Stimulated activated naive CD4-positive, alpha-beta T cell treated with Interleukin-2 at 50 U/mL for 16 hours (primary cell): ENCODE measurements at places on chromosomes 12 and 14.

GRCh38 chr12:109432431-109432830, 44.7 kb downstream of the KCTD10 start:
- no peak for DNase-seq

- no peak for DNase-seq
Observed at GRCh38 chr14:74019408-74020137, 424 bp downstream of the BBOF1 start.

- DNase-seq = no peak
Observed at GRCh38 chr14:21001218-21001617, 2.1 kb downstream of the SLC39A2 start.

DNA sequence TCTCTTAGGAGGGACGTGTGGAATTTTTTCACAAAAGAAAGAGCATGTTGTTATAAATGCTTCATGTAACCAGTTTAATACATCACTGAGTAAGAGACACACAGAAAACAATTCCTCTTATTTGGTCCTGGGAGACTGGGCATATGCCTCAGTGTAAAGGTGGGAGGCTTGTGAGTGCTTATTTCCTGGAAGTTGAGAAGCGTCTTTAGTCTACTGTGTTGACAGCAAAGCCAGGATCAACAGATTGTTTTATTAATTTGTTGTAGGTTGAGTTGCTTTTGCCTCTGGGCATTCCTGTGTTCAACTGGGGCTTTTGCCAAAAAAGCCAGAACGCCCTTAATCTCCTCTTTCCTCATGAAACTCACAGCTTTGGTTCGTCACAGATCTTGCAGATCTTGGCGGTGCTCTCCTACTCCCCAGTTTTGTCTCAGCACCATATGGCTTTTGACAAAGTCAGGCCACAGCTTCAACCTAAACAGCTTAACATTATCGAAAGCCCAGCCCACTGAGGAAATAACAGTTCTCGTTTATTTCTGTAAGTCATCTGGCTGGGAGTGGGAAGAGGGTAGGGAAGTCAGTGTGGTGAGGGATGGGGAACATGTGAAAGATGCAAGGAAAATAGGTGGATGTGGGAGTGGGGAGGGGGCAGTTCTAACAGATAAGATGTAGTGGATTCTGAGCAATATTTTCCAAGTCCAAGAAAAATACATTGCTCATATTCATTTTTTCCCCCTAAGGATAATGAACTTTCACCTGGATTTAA, 227.2 kb downstream of the DACT1 start:
- no peak for DNase-seq

DNA sequence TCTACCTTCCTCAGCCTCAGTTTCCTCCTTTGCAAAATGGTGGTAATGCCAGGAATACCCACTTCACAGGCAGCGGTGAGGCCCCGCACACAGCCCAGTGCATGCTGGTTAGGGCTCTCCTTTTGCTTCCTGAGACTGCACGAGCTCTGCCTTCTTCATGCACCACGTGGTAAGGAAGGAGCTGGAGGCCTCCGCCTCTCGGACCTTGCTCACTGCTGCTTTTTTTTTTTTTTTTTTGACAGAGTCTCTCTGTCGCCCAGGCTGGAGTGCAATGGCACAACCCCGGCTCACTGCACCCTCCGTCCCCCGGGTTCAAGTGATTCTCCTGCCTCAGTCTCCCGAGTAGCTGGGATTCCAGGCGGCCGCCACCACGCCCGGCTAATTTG, 18.1 kb downstream of the TAMALIN start:
- DNase-seq = peak; percentile 19
